ENCODE measurements at places on chromosomes 11 and 22.
A peak's percentile ranks its signal among the peaks of the same experiment; 100 is the strongest.

- no peak for DNase-seq
Observed at GRCh38 chr22:28441720-28442263, 237.8 kb downstream of the TTC28 start.

DNA sequence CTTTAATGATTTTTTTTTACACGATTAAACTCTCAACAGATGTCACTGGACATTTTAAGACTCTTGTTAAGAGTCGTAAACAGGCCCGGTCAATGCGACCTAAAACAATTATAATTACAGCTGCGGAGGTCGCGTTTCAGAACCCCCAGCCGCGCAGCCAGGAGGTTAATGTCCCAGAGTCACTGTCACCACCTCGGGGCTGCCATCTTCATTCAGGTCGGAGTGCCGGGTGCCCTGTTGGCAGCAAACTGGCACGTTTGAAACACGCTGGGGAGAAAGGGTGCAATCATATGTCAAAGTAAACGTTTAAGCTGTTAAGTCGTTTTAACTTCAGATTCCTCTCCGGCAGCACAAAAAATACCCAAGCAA lies 711 bp upstream of the PHF21B start:
- DNase-seq = no peak

DNA sequence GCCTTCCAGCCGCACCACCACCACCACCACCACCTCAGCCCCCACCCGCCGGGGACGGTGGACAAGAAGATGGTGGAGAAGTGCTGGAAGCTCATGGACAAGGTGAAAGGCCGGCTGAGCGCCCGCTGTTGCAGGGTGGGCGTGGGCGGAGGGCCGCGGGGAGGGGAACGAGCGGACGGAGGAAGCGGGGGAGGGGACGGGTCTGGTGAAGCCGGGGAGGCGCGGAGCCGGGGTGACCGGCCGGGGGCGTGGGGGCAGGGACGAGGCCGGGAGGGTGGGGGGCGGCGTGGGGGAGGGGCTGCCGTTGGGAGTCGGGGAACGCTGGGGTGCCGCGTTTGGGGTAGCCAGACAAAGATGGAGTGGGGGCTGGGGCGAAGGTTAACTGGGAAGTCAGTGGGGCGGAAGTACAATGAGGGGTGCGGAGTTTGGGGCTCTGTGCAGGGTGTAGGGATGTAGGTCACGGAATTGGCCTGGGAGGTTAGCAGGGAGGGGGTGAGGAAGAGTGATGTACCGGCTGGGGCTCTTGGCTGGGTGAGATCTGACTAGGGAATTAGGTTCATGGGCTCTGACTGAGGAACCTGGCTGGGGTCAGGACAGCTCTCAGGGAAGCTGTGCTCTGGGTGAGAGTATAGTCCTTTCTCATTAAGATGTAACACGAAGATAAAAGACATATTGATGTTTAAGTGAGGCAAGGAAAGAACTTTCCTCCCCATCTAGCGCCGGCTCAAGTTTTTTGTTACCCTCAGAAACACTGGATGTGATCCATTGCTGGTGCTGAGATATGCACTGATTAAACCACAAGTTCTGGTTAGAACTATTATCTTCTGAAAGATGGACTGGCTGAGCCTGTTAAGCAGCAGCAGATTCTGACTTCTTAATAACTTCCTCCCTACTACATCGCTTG lies 624 bp downstream of the CBL start:
- no peak for DNase-seq

DNA sequence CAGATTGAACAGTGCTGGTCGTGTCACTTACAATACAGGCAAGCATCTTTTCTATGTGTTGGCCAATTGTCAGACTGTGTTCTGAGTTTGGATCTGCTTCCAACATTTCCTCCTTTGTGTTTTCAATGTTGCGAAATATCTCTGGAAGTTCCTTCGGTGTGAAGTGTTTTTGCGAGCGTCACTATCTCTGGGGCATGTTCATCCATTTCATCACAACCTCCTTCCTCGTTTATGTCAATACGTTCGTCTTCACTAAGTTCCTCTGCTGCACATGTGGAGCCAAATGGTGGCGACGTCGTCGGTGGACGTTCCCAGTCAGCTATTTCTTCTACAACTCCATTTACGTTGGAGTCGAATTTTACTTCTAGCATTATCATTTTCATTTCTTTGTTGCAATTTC lies 100.2 kb upstream of the LMO1 start:
- no peak for DNase-seq

- DNase-seq = no peak
Observed at GRCh38 chr11:61332281-61332796, 566 bp downstream of the DDB1 start.

GRCh38 chr11:73040046-73040445 lies 102.1 kb downstream of the FCHSD2 start:
- no peak for DNase-seq

GRCh38 chr11:61827571-61828378 lies at the start of gene FADS2:
Gene FADS2, plus strand, starts transcription at chr11:61828300. Its CDS starts 91 bp downstream, at chr11:61828391.
- DNase-seq = peak; percentile 77

GRCh38 chr11:35709376-35709775 lies 46.8 kb downstream of the TRIM44 start:
- DNase-seq = no peak

DNA sequence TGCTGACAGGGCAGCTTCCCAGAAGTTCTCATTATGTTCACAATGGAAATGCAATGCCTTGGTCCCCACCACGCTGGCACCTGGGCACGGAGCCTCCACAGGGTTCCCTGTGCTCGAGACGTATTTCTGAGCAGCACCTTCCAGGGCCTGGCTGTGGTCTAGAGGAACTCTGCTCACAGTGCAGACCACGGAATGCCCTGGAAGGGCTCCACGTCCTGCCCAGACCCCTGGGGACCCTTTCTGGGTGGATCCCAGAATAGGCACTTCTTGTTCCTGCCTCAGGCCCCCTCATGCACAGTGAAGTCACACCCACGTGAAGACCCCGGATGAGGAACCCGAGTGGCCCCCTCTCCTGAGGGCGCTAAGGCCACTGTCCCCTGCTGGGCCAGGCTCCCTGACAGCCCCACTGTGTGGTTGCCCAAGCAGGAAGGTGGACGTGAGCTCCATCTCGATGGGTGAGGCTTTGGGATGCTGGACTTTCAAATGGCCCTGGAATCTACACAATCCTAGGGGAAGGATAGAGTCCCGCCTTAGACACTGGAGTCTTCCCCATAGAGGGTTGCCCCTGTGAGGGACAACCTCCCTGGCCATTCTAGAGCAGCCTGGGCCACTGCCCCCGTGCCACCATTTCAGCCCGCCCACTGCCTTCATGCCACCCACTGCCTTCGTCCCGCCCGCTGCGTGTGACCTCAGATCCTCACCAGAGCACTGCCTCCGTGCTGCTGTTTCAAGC lies 1106.8 kb downstream of the BRD1 start:
- no peak for DNase-seq

GRCh38 chr11:116865696-116866095 lies 28.3 kb upstream of the APOA1 start:
- DNase-seq = no peak

- DNase-seq = no peak
Observed at GRCh38 chr11:61141601-61142028, 19.6 kb downstream of the VPS37C start.

- no peak for DNase-seq
Observed at GRCh38 chr22:36194971-36195370, 6.6 kb downstream of the APOL4 start.

DNA sequence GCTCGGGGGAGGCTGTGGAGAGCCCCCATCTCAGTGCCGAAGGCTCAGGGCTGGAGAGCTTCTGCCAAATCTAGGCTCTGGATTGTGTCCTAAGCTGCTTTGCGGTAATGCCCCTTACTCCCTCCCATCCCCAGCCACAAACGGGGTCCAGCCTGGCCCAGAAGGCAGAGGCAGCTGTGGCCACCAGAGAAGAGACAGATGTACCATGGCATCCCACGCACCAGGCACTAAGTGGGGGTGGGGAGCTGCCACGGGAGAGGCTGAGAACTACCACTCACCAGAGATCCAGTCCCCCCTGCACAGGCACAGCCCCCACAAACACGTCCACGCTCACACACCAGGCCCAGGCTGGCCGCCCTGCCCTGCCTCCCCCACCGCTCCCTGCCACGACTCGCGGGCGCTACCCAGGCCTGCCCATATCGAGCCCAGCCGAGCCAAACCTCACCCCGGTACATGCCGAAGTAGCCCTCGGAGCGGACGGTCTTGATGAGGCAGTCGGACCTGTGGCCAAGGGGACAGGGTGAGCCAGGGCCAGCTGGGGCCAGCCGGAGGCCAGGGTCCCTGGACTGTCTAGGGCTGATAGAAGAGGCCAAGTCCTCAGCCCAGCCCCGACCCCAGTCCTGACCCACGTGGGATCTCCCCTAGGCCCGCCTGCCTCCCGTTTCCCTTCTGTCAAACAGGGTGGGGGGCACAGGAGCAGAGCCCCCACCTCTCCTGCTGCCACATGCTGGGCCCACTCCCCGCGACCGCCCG lies 3.9 kb downstream of the SLC25A22 start:
- no peak for DNase-seq

DNA sequence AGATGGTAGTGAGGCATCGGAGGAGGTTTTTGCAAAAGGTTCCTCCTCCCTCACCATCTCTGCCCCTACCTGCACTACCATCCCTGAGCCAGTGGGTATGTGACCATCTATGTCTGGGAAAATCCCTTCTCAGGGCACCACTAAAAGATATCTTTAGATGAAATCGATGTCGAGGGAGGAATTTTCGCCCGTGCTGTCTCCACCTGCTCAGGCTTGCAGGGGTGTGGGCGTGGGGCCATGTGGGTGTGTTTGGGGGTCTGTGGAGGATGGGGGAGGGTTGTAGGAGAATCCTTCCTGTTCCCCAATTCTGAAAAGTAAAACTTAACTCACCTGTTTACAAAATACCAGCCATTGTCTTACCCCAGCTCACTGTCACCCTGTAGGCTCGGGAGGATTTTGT lies 12.4 kb downstream of the MPPED1 start:
- no peak for DNase-seq

DNA sequence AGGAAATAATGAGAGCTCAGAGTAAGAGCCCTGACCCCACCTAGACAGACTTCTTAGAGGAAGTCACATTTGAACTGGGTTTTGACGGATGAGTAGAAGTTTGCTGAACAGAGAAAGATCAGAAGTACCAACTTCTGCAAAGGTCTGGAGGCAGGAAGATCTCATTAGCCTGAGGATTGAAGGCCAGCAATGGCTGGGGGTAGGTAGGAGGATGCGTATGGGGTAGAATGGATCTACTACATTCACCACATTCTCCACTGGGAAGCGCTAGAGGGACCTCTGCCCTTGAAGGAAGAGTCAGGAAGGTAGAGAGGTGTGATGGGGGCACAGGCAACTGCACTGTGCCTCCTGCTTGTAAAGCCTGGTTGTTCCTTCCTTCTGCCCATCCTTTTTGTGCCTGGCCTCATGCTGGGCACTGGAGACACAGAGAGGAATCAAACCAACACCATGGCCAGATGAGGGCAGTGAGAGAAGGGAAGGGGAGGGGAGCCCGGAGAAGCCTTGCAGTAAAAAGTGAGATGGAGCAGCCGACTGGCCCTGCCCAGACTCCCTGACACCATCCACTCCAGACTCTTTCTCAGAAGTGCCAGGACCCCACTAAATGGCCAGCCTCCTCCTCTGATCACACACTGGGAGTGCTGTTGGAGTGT lies 4.9 kb downstream of the TPBGL start:
- DNase-seq = no peak

DNA sequence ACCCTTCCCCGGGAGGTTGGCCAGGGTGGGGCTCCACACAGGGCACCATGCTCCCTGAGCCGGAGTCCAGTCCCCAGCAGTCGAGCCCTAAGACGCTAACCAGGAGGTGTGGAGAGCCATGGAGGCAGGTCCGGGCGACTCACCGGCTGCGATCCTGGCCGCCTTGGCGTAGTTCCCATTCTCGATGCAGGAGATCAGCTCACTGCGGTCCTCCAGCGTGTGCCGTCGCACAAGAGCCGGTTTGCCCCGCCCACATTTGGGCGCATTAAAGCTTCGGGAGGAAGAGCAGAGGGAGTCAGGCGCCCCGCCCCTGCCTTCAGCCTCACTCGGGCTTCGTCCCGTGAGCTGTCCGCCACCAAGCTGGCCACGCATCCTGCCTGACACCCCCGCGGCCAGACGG lies 50.8 kb downstream of the BRD1 start:
- no peak for DNase-seq

GRCh38 chr11:110711776-110712658 lies at the start of gene ARHGAP20:
Gene ARHGAP20, minus strand, starts transcription at chr11:110712437. Its CDS starts 206 bp downstream, at chr11:110712231.
- DNase-seq = no peak

DNA sequence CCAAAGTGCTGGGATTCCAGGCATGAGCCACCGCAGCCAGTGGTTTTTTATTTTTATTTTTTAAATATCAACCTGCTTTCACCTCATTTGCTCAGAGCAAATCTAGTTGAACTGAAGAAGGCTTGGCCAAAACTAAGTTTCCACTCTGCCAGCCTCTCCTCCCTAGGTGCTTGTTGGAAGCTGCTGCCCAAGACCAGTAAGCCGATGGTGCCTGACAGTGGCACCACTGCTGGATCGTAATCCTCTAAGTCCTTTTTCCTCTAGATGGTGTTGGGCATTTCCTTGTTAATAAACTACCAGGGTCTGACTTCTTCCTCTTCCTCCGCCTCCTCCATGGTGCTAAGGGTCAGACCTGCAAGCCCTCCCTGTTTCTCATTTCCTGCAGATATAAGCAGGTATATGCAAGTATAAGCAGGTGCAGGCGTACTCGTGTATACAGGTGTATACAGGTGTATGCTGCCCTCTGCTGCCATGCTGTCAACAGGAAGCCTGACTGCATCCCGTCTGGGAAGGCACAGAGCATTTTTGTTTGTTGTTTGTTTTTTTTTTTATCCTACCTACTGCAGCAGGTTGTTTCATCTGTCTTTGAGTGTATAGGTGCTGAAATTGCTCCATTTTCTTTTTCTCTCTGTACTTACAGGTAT lies 1.6 kb downstream of the NADSYN1 start:
- DNase-seq = no peak

DNA sequence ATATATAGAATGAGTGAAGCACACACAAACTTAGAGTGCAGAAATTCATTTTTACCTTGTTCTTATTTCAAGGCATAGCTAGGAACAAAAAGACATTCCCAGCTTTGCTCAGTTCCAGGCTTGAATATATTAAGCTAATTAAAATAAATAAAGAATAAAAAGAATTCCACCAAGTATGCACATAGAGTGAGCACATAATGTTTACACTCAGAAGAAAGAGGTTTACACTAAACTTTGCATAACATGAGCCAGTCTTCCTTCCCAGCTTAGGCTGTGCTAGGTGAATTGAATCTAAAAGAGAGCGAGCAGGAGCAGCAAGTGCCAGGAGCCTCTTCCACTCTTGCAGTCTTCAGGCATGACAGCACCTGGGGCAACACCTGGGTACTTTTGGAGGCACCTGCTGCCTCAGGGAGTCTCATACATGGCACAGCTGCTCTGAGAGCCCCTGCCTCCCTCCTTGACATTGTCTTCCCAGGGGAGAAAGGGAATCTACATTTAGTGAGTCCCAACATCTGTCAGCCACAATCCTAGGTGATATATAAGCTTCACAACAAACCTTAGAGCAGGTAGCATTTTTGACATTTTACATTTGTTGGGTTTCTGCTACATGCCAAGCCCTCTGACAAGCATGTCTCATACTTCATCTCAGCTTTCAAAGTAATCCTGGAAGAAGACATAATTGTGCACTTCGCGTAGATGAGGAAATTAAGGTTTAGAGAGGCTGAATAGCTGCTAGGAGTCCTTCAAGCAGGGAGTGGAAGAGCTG lies 732.7 kb upstream of the TENM4 start:
- no peak for DNase-seq

- no peak for DNase-seq
Observed at GRCh38 chr11:130771708-130772107, 144.6 kb downstream of the SNX19 start.

Data from GM12864 (cell line).